ENCODE measurements at places on chromosomes 5 and 9. TPM values are rescaled to one million over a fixed set of nuclear protein-coding genes. Genes with fewer than 3 reads are reported as not detected.

- no peak for DNase-seq
These were observed 12.4 kb downstream of the RAPGEF6 start for GRCh38 chr5:131622633-131623032.

ENC1 gene
- total RNA-seq: 76.9 TPM

HRH2 gene
- not detected for total RNA-seq

GRCh38 chr5:168646335-168646734 is 67.2 kb upstream of the PANK3 start:
- no peak for DNase-seq

HSPA4 gene
- 221 TPM for total RNA-seq

- DNase-seq: no peak
These were observed 85.0 kb upstream of the RARS1 start for GRCh38 chr5:168401226-168401625.

SLCO4C1 gene
- 0.03 TPM for total RNA-seq

DNA sequence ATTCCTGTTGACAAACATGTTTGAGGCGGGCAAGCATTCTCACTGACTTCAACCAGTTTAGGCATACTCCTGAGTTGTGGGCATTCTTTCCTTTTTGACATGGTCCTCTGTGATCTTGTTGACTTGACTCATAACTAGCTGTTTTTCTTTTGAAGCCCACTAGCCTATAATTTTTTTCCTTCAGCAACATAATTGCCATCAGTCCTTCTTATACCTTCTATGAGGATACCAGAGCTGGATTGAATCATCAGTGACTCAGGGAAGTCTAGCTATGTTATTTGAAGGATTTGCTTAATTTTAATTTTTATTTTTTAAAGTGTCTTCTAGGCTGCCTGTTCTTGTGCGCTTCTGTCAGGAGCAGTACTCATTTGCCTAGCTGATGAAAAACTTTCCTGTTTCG is 259.5 kb downstream of the NR3C1 start:
- DNase-seq: no peak

MZB1 gene
- 0.10 TPM for total RNA-seq

GOLPH3 gene
- total RNA-seq: 76.8 TPM

- no peak for DNase-seq
These were observed 4.1 kb downstream of the HBEGF start for GRCh38 chr5:140342287-140342686.

- no peak for DNase-seq
These were observed 15.2 kb upstream of the CPEB4 start for GRCh38 chr5:173872957-173873305.

DNA sequence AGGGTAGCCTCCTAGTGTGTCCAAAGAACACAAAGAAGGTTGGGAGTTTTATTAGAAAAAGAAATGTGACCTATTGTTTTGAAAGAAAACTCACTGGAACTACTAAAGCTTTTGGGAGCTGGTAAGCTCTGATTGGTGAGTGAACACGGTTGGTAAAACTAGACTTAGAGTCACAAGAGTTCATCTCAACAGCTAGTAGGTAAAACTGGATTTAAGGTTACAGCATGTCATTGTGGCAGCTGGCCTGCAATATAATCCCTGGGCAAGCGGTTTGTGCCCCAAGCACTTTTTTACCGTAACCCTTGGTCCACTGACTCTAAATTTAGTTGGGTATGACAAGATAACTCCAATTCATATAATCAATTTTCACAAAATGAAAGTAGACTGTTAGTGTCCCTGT is 47.4 kb downstream of the UBAP2 start:
- DNase-seq: no peak

BASP1 gene
- 162 TPM for total RNA-seq

DNA sequence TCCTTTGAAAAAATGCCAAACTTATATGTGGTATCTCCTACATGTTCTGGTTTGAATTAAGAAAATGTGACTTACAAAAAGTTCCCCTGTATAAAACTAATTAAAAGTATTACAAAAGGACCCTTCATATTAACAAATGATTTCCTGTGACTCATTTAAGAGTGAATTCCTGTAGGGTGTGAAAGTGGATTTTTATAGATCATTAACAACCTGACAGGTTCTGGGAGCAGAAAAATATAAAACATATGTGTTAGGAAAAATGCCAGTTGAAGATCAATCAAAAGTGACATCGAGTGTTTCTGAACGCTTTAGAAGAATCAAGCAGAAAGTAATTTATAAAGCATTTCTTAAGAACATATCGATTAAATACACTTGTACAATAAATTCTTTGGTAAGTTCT is 35.5 kb downstream of the CAMK4 start:
- no peak for DNase-seq

DNA sequence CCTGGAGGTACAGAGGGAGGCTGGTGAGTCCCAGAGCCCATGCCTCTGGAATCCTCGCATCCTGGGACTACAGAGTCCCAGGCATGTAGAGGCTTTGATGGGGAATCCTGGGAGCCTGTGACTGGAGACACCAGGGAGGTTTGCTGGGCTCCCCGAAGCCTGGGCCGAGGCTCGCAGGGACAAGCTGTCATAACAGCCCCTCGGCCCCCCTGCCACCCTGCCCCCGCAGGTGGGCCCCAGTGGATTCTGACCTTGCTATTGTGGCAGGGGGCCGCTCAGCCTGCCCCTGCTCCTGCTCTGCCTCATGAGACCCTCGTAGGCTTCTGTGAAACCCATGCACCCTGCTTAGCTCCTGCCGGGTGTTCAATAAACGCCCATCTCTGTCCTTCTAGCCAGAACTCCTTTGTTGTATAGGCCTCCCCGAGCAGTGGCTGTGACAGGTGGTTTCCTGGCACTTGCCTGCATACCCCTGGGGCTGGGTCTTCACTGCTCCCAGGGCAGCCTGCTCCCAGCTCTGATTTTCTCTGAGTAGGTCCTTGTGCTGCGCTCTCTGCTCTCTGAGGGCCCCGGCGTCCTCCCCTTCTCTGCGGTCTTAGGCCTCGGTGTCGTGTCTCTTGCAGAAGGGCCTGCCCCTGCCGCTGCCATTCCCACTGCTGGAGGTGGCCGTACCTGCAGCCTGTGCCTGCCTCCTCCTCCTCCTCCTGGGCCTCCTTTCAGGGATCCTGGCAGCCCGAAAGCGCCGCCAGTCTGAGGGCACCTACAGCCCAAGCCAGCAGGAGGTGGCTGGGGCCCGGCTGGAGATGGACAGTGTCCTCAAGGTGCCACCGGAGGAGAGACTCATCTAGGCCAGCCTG is 20.4 kb downstream of the CRB2 start:
- DNase-seq: no peak

- DNase-seq: no peak
These were observed 6.9 kb downstream of the PLAA start for GRCh38 chr9:26939955-26940711.

DNA sequence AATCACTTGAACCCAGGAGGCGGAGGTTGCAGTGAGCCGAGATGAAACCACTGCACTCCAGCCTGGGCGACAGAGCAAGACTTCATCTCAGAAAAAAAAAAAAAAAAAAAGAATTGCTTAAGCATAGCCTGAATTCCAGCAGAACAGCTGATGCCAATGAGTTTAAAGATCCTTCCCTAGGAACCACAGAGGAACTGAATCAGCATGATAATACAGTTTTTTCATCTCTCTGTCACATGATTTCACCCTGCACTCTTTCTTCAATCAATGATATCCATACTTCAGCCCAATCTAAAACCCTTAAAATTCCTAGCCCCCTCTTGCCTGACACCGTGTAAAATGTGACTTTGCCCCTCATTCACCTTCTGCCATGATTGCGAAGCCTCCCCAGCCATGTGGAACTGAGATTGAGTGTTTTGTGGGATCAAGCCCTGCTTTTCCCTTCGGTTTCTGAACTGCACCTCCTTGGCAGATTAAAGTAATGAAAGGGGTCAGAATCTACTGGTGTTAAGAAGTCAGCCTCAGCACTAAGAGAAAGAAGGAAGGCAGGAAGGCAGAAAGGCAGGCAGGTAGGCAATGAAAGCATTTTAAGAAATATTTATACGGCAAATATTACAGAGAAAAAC is 20.9 kb upstream of the DMXL1 start:
- DNase-seq: no peak

Measured in NCI-H460 (cell line).